ENCODE measurements at places on chromosomes 11 and 22.

GRCh38 chr11:131884461-131885073 lies 514.2 kb downstream of the NTM start:
- DNase-seq = no peak

DNA sequence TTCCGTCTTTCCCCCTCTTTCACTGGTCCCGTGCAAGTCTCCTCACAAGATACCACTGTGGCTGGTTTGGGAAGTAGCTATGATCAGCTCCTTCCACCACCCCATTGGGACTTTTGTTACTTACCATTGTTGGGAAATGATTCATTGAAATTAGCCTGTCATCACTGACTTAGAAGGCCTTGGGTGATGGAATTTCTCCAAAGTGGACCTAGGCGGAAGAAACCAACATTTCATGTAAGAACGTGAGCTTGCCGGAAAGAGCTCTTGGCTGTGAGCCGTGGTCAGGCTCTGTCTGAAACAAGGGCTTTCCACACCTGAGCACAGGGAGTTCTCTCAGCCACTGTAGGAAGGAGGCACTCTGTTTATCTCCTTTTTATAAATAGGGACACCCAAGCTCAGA lies 23.5 kb upstream of the CRYBB3 start:
- no peak for DNase-seq

DNA sequence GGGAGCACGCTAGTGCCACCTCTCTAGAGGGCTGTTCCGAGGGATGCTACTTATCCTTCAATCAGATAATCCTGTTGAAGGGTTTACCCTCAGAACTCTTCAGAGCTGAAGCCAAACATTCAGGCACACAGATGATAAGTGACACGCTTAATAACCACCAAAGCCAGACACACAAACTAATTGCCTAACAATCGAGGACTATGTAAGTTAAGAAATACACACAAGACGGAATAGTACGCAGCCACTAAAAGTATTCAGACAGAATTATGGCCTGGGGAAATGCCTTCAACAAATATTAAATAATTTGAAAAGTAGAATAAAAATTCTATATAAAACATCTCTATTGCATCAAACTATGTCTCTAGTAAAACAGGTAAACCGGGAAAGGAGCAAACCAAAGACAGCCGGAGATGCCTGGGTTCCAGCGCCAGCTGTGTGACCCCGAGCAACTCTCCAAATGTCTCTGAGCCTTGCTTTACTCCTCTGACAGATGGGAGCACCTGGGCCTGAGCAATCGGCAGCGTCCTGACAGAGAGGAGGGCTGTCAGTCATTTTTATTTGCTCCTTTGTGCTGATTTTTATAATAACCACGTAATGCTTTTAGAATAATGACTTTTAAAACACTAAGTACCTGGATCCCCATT lies 11.3 kb downstream of the LRFN4 start:
- no peak for DNase-seq

- no peak for DNase-seq
Observed at GRCh38 chr11:19628018-19628417, 84.6 kb upstream of the NAV2 start.

DNA sequence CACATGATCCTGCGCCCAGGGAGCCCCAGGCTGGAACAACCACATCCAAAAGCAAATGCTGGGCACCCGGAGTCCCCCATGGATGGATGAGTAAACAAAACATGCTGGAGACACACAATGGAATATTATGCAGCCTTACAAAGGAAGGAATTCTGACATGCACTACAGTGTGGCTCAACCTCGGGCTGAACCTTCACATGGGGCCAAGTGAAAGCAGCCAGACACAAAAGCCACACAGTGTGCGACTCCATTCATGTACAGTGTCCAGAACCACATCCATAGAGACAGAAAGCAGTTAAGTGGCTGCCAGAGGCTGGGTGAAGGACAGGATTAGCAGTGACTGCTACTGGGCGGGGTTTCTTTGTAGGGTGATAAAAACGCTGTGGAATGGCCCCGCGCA lies 10.1 kb downstream of the POLR3H start:
- DNase-seq = no peak

DNA sequence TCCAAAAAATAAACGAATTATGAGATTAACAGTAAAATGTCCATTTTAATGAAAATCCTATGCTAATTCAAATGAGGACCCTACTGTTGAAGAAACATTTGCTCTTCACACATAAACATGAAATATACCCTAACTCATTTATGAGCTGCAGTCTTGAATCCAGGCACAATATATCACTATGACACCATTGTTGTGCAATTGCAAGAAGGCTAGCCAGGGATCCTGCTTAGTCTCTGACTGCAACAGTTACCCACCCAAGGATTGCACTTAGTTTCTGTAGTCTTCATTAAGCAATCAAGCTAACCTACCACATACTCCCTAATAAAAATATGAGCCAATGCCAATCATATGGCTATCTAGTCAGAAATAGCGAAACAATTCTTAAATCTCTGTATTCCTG lies 981.0 kb upstream of the FAT3 start:
- no peak for DNase-seq

- DNase-seq = no peak
Observed at GRCh38 chr11:74681686-74682651, 49.3 kb downstream of the CHRDL2 start.

Measured in AML-193 (cell line).